ENCODE measurements at places on chromosomes 3 and 15. TPM values are rescaled to one million over a fixed set of nuclear protein-coding genes. Genes with fewer than 3 reads are reported as not detected.

GRCh38 chr3:94217406-94217805 lies 154.5 kb downstream of the NSUN3 start:
- no peak overlapping the region for H3K4me3 ChIP-seq
- no peak overlapping the region for H3K27ac ChIP-seq
- H3K36me3 ChIP-seq: no peaks in the 10 kb centered on the region
- H3K4me1 ChIP-seq: no peaks in the 10 kb centered on the region
- no peak for DNase-seq

- no peaks in the 10 kb centered on the region for H3K36me3 ChIP-seq
- no peaks in the 10 kb centered on the region for H3K27me3 ChIP-seq
- H3K27ac ChIP-seq: no peak overlapping the region
- no peak overlapping the region for H3K4me3 ChIP-seq
Observed at GRCh38 chr15:86059851-86060250, 19.8 kb upstream of the AGBL1 start.

- no peak overlapping the region for H3K4me3 ChIP-seq
- H3K27ac ChIP-seq: no peak overlapping the region
- no peaks in the 10 kb centered on the region for H3K4me1 ChIP-seq
- no peaks in the 10 kb centered on the region for H3K36me3 ChIP-seq
Observed at GRCh38 chr3:170689893-170690660, 104.2 kb upstream of the SLC7A14 start.

DNA sequence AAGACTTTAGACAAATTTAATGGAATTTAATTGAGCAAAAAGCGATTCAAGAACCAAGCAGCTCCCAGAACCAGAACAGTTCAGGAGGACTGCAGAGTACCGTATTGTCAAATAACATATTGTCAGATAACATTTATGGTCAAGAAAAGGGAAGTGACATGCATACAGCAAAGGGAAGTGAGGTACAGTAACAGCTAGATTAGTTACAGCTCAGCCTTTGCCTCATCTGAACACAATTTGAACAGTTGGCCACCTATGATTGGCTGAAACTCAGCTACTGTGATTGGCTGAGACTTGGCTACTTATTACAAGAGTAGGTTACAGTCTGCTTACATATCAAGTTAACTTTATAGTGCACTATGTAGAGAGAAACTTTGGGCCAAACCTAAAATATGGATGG lies 21.9 kb downstream of the ZFAND6 start:
- no peak overlapping the region for H3K27ac ChIP-seq
- peaks cover 23% of the 10 kb centered on the region for H3K4me1 ChIP-seq
- H3K36me3 ChIP-seq: no peaks in the 10 kb centered on the region
- H3K27me3 ChIP-seq: no peaks in the 10 kb centered on the region
- no peak overlapping the region for H3K4me3 ChIP-seq

DNA sequence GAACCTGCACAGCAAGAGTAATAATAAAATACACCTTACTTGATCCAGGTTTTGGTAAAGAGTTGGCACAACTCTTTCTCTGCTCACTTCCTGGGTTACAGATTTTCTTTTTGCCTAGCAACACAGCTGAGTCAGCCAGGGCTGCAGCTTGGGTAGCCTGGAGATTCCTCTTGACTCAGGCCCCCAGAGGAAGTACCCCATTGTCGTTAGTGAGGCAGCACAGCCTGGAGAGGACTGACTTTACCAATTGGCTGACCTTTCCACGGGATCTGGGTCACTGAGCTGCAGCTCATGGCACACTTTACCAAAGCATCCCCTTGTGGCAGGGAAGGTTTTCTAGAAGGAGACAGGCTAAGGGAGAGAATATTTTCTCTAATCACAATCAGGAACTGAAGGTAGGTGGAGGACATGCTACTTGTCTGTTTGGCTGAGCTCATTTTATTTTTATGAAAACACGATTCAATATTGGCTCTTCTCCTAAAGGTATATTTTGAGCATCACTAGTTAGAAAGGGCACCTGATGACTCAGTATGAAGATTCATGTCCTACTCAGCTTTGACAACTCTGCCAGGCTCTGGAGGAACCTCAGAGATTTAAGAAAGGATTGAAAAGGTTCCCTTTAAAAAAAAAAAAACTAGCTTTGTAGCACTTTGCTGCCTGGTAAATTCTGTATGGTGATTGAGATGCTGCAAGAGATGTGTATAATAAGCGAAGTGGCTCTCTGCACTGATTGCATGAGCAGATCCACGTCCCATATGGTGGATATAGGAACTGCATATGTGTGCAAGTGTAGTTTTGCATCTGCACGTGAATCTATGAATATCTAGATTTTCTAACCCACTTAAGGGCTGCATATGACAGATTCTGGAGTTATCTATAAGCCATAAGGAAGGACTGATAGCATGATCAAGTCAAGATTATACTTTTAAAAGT lies 124.8 kb downstream of the CHDH start:
- no peaks in the 10 kb centered on the region for H3K27me3 ChIP-seq
- H3K36me3 ChIP-seq: no peaks in the 10 kb centered on the region
- no peak overlapping the region for H3K4me3 ChIP-seq
- no peaks in the 10 kb centered on the region for H3K4me1 ChIP-seq
- H3K27ac ChIP-seq: no peak overlapping the region

DNA sequence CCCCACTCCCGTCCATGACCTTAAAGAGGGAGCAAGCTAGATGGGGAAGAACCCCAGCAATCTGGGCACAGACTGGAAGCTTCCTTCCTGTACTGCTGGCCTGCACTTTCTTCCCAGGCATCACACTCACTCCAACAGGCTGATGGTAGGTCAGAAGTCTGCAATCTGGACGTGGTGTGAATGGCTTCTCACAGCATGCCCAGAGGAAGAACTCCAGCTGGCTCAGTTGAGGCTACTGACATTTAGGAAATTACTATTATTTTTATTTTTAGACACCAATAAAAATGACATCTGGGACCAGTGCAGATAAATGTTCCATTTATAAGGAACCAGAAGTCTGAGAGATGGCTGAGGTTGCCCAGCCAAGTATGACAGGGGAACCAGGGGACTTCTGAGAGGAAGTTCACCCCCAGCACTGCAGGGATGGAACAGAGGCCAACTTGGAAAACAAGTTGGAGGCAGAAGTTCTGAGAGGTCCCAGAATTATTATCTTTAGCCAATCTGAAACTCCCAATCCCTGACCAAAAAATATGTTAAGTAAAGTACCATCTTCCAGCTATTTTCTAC lies 163.8 kb upstream of the CTNNB1 start:
- no peaks in the 10 kb centered on the region for H3K36me3 ChIP-seq
- no peak overlapping the region for H3K27ac ChIP-seq
- no peaks in the 10 kb centered on the region for H3K27me3 ChIP-seq

- no peak for DNase-seq
- H3K4me1 ChIP-seq: no peaks in the 10 kb centered on the region
- no peaks in the 10 kb centered on the region for H3K36me3 ChIP-seq
- no peaks in the 10 kb centered on the region for H3K27me3 ChIP-seq
Observed at GRCh38 chr15:57767481-57767880, 61.0 kb downstream of the POLR2M start.

DNA sequence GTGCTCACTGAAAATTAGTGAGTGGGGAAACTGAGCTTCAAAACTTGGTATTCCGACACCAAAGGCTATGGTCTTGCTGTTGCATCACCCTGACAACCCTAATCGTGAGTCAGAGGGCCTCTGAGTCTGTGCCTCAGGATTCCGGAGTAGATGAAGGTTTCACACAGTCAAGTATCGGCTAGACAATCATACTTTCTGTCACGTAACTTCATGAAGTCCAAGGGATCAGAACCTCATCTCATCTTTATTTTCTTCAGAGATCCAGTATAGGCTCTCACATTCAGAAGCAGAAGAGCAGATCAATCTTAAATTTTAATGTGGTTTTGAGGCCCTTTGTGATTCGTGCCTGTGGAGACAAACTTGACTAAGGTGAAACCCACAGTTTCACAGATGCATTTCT lies 26.1 kb upstream of the NECTIN3 start:
- no peaks in the 10 kb centered on the region for H3K27me3 ChIP-seq
- H3K36me3 ChIP-seq: no peaks in the 10 kb centered on the region
- H3K4me3 ChIP-seq: no peak overlapping the region
- DNase-seq: no peak
- no peak overlapping the region for H3K27ac ChIP-seq

DNA sequence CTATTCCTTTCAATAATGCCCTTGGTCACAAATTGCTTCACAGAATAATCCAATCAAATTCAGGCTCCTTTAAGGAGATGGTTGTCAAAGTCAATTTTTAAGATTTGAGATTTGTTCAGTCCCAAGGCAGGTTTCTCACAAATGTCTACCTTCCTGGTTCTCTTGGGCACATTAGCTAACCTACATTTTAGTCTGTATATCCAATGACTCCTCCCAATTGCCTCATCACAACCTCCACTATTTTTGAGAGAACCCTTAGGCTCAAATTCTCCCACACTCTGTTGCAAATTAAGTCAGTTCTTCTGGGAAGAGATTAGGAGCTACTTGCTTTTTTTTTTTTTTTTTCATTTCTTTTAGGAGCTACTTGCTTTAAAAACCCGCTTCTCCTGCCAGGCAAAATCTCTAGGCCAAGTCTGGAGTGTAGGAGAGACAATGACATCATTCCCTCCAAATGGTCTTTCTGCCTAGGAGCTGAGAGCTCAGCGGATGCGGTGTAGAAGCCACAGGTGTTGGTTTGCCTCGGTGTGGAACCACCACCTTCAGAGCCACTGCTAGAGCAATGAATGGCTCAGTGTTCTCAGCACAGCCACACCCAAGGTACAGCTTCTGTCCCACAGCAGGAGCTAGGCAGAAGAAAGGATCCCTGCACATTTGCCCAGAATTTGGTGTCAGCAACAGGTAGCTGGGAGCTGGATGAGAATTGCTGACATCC lies 10.0 kb upstream of the INO80 start:
- H3K27me3 ChIP-seq: no peaks in the 10 kb centered on the region
- H3K27ac ChIP-seq: no peak overlapping the region
- no peak overlapping the region for H3K4me3 ChIP-seq
- no peaks in the 10 kb centered on the region for H3K4me1 ChIP-seq

- peaks cover 9% of the 10 kb centered on the region for H3K4me1 ChIP-seq
- no peak for DNase-seq
- peaks cover 5% of the 10 kb centered on the region for H3K27me3 ChIP-seq
- H3K27ac ChIP-seq: no peak overlapping the region
Observed at GRCh38 chr15:69782809-69783208, 314.9 kb downstream of the TLE3 start.

- no peaks in the 10 kb centered on the region for H3K4me1 ChIP-seq
- H3K27ac ChIP-seq: no peak overlapping the region
- no peaks in the 10 kb centered on the region for H3K27me3 ChIP-seq
- H3K4me3 ChIP-seq: no peak overlapping the region
- no peak for DNase-seq
Observed at GRCh38 chr3:63706321-63707085, 54.0 kb downstream of the SNTN start.

DNA sequence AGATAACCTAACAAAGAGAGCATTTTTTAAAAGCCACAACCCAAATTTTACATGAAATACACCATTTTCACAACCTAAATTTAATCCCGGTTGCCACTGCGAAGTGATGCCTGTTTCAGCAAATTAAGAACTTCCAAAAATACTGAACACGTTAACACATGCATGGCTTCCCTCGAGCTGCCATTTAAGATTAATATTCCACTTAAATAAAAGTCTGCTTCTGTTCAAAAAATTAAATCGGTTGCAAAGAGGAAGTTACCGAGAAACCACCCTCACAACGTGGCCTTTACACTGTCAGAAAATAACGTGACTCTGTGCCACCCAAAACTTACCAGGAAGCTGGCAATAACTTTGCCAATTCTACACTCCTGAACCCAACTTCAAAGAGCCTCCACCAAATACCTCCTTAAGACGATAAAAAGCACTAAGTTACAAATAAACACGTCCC lies 1.2 kb downstream of the TBL1XR1 start:
- H3K27me3 ChIP-seq: no peaks in the 10 kb centered on the region
- peak overlapping the region; percentile 74 for H3K4me3 ChIP-seq
- no peak for DNase-seq
- H3K36me3 ChIP-seq: no peaks in the 10 kb centered on the region
- H3K4me1 ChIP-seq: peaks cover 46% of the 10 kb centered on the region

- H3K36me3 ChIP-seq: no peaks in the 10 kb centered on the region
- H3K4me3 ChIP-seq: no peak overlapping the region
- H3K4me1 ChIP-seq: no peaks in the 10 kb centered on the region
- H3K27me3 ChIP-seq: no peaks in the 10 kb centered on the region
- no peak for DNase-seq
Observed at GRCh38 chr15:81611679-81612078, 237.7 kb upstream of the TMC3 start.

- peak overlapping the region; percentile 90 for H3K27ac ChIP-seq
- peaks cover 32% of the 10 kb centered on the region for H3K27me3 ChIP-seq
- H3K4me3 ChIP-seq: peak overlapping the region; percentile 71
- no peaks in the 10 kb centered on the region for H3K36me3 ChIP-seq
- DNase-seq: no peak
Observed at GRCh38 chr15:96345560-96346399, 15.3 kb downstream of the NR2F2 start.

- no peaks in the 10 kb centered on the region for H3K27me3 ChIP-seq
- no peak overlapping the region for H3K27ac ChIP-seq
- no peaks in the 10 kb centered on the region for H3K36me3 ChIP-seq
Observed at GRCh38 chr3:190696777-190697501, 165.6 kb downstream of the GMNC start.

GMNC gene
- total RNA-seq: not detected

NR1I2 gene
- total RNA-seq: 0.21 TPM

ARIH2 gene
- total RNA-seq: 87.4 TPM

FRMD5 gene
- total RNA-seq: 0.12 TPM

PSTPIP1 gene
- total RNA-seq: 18.4 TPM

PLIN1 gene
- total RNA-seq: 1.3 TPM

Data from lower lobe of right lung (tissue), 2 donors.